ENCODE measurements at places on chromosomes 12 and 14. TPM values are rescaled to one million over a fixed set of nuclear protein-coding genes. Genes with fewer than 3 reads are reported as not detected.

GRCh38 chr14:101934601-101935150 lies 29.7 kb upstream of the DYNC1H1 start:
- DNase-seq: no peak
- peaks cover 10% of the 10 kb centered on the region for H3K27me3 ChIP-seq
- peaks cover 4% of the 10 kb centered on the region for H3K4me1 ChIP-seq
- no peak overlapping the region for H3K27ac ChIP-seq
- no peaks in the 10 kb centered on the region for H3K36me3 ChIP-seq

DNA sequence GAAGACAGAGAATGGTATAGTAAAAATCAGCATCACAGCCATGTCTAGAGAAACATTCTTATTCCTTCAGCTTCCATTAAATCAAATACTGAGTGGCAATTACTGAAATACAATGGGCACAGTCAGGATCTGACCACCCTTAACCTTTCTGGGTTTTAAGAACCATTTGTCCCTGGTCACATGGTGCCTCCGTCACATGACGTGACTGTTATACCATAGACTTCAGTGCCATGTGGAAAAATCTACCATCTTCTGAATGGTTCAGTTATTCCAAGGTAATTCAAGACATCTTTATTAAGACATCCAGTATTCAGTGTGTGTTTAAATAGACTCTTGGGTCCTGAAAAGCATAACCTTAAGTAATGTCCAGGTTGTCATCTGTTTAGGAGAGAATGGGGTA lies 553.1 kb upstream of the FLRT2 start:
- H3K27ac ChIP-seq: no peak overlapping the region
- no peak overlapping the region for H3K4me3 ChIP-seq
- H3K27me3 ChIP-seq: no peaks in the 10 kb centered on the region
- DNase-seq: no peak
- no peaks in the 10 kb centered on the region for H3K36me3 ChIP-seq

Gene PIANP
- 0.75 TPM for total RNA-seq

DNA sequence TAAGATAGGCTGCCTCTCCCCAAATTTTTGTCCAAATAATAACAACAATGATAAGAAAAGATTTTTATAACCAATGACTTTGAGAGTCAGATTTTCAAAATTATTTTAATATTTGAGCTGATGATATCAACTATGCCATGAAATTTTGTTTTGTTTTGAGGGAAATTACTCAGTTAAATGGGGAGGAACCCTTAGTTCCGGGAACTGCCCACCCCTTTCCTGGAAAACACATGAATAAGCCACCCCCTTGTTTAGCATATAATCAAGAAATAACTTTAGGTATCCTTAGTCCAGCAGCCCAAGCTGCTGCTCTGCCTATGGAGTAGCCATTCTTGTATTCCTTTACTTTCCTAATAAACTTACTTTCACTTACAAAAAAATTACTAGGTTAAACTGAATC lies 61.4 kb downstream of the HMGA2 start:
- H3K27me3 ChIP-seq: peaks cover 33% of the 10 kb centered on the region
- H3K4me3 ChIP-seq: no peak overlapping the region
- H3K27ac ChIP-seq: no peak overlapping the region
- DNase-seq: no peak
- no peaks in the 10 kb centered on the region for H3K36me3 ChIP-seq
- H3K4me1 ChIP-seq: no peaks in the 10 kb centered on the region

Gene CDK17
- total RNA-seq: 60.6 TPM

DNA sequence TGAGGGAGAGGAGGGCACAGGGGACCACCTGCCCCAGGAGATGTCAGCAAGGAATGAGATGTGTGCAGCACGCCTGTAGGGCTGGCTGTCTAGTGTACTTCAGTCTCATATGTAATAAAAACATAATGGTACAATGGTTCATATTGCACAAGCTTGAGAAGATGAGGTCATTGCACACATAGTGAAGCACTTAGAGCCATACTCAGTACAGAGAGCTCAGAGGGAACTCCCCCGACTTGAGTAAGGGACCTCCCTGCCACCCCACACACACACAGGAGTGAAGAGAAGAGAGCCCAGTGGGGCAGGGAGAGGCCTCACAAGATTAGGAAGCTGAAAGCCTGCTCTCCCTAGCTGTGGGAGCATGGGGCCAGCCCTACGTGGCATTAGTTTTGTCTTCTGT lies 61.5 kb downstream of the SLC6A12 start:
- H3K4me1 ChIP-seq: peaks cover 8% of the 10 kb centered on the region
- H3K4me3 ChIP-seq: no peak overlapping the region
- no peaks in the 10 kb centered on the region for H3K27me3 ChIP-seq
- H3K27ac ChIP-seq: no peak overlapping the region
- no peaks in the 10 kb centered on the region for H3K36me3 ChIP-seq

- no peak overlapping the region for H3K4me3 ChIP-seq
- peaks cover 53% of the 10 kb centered on the region for H3K36me3 ChIP-seq
- peaks cover 8% of the 10 kb centered on the region for H3K4me1 ChIP-seq
Observed at GRCh38 chr12:26773313-26774104, 59.5 kb downstream of the ITPR2 start.

Gene BMAL2
- total RNA-seq: 11.8 TPM

Gene DIO3
- not detected for total RNA-seq

GRCh38 chr12:109109746-109110350 lies 6.5 kb upstream of the ACACB start:
- H3K36me3 ChIP-seq: peaks cover 10% of the 10 kb centered on the region
- no peaks in the 10 kb centered on the region for H3K27me3 ChIP-seq
- no peak for DNase-seq

- H3K36me3 ChIP-seq: no peaks in the 10 kb centered on the region
- H3K27ac ChIP-seq: no peak overlapping the region
- no peaks in the 10 kb centered on the region for H3K27me3 ChIP-seq
- no peaks in the 10 kb centered on the region for H3K4me1 ChIP-seq
Observed at GRCh38 chr12:18207266-18207665, 54.1 kb upstream of the PIK3C2G start.

Gene UBE3B
- 41.7 TPM for total RNA-seq

Gene CIT
- total RNA-seq: 97.8 TPM

GRCh38 chr12:116299064-116299463 lies 21.6 kb upstream of the MED13L start:
- H3K27ac ChIP-seq: no peak overlapping the region
- no peaks in the 10 kb centered on the region for H3K36me3 ChIP-seq
- H3K27me3 ChIP-seq: peaks cover 22% of the 10 kb centered on the region
- no peak for DNase-seq

Gene CEP83
- total RNA-seq: 13.2 TPM

DNA sequence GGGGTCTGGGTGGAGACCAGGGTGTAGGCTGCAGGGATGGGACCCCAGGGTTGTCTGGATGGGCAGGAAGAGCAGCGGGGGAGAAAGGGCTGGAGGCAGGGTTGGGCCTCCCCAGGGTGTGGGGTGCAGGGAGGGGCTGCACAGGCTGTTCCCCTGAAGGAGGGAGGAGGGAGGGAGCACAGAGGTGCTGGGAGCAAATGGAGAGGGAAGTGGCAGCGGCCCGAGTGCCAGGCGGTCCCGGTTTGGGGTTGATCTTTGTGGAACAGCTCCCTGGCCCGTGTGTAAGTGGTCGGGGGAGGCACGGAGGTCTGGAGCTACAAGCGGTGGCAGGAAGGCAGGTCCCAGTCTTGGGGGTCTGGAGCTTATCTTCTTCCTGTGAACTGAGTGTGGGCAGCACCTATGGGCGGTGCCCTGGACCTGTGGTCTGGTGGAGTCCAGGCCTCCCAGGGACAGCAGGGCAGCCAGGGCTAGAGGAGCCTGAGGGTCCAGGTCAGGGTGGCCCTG lies 391.6 kb downstream of the TMEM121 start:
- H3K27me3 ChIP-seq: peaks cover 3% of the 10 kb centered on the region
- no peaks in the 10 kb centered on the region for H3K4me1 ChIP-seq
- H3K27ac ChIP-seq: no peak overlapping the region
- H3K36me3 ChIP-seq: no peaks in the 10 kb centered on the region

Gene CLEC1A
- total RNA-seq: not detected

Gene PPM1H
- total RNA-seq: 0.06 TPM

Gene TPH2
- total RNA-seq: not detected

All from activated naive CD8-positive, alpha-beta T cell treated with anti-CD3 and anti-CD28 coated beads, Interleukin-2, amount 10 ng/mL, durations not matched to agents 7 days and 5 days (primary cell).